NCI-H1417 treated with DMSO at 0.1 percent for 48 hours (cell line): ENCODE measurements at places on chromosomes 13 and 19.

DNA sequence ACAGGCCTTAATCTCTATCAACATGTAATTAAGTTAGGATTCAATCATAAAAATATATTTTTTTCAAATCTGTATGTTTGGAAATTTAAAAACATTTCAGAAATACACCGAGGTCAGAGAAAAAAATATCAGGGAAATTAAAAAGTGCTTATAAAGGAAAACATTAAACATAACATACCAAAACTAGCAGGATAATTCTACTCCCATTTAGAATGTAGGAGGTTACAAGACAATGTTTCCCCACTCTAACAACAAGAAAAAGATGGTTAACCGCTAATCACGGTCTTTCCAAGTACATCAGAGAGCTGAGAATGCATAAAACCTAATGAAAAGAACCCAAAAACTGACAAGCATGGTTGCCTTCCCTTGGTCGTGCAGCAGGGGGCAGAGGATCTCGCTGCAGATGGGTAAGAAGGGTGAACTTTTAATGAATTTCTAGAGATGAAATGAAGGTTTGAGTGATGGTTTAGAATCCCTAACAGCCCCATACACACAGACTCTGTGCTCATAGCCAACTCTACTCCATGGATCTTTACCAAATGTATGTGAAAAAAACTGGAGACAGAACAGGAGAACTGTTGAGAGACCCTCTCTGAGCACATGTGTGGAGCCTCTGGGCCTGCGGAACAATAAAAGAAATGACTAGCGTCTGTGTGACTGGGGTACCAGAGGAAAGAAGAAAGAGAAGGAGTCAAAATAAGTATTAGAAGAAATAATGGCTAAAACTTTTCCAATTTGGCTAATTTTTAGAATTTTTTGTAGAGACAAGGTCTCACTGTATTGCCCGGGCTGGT lies 51.3 kb upstream of the LSM14A start:
- DNase-seq = no peak

GRCh38 chr13:77219401-77219800 lies 107.5 kb downstream of the MYCBP2 start:
- DNase-seq = no peak

DNA sequence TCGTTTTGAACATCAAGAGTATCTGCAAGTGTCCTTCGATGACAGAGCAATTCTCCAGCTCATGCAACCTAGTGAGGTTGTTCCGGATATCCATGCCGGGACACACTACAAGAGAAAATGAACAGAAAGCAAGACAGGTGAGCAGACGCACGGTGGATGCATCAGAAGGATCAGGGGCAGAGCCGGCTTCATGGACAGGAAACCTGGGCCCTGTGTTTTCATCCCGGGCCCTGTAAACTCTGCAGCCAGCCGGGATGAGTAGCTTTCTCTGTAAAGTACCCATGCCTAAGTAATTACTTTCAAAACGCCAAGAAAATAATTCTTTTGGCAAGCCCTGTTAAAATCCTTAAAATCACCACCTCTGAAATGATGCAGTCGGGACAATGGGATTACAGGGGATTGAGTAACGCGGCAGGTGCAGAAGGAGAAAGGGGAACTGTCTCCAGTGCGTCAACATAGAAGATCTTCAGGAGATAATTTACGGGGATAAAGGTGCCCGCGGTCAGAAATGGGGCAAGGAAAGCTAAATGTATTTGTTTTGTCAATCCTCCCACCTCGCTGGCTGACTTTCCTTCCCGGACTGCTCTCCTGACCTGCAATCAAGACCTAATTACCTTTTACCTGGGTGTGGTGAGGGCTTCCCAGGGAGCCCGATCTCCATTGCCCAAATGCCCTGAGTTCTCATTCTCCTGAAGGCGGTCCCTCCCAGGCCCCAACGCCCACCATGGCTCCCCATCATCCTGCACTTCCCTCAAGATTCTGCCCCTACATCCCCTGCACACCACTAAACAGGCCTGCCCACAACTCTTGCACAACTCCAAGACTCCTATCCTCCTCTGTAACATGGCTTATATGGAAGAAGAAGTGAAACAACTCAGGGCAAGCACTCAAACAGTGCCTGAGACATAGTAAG lies 26.2 kb downstream of the INSR start:
- no peak for DNase-seq

DNA sequence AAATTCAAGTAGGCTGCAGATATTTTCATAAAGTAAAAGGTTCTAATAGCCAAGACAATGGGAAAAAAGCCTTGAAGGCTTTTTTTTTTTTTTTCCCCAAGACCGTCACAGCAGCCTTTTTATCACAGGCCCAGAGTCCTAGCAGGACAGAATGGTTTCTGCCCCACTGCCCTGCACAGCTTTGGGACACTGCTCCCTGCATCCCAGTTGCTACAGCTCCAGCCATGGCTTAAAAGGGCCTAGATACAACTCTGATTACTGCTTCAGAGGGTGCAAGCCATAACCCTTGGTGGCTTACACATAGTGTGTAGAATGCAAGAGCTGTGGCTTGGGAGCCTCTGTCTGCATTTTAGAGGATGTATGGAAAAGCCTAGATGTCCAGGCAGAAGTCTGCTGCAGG lies 1362.8 kb downstream of the SLITRK5 start:
- no peak for DNase-seq

GRCh38 chr13:42229287-42229686 lies 42.7 kb upstream of the AKAP11 start:
- DNase-seq = no peak
